ENCODE measurements at places on chromosomes 11 and 22. TPM values are rescaled to one million over a fixed set of nuclear protein-coding genes. Genes with fewer than 3 reads are reported as not detected.

MS4A6E gene
- not detected for total RNA-seq

OR10A3 gene
- total RNA-seq: not detected

SPON1 gene
- 2.2 TPM for total RNA-seq

MTFP1 gene
- total RNA-seq: 5.0 TPM

LMO2 gene
- total RNA-seq: not detected

CALCA gene
- not detected for total RNA-seq

SMTNL1 gene
- not detected for total RNA-seq

OR10A2 gene
- total RNA-seq: not detected

Measured in hair follicle dermal papilla cell (primary cell).